Ecto neural progenitor cell (in vitro differentiated cells): ENCODE measurements at places on chromosomes 11 and 22.

GRCh38 chr22:25347752-25348102 lies 128.3 kb downstream of the CRYBB2 start:
- DNase-seq: no peak

GRCh38 chr11:20647976-20648565 lies 21.3 kb upstream of the NELL1 start:
- peak; percentile 59 for DNase-seq

GRCh38 chr22:20089977-20090729 lies 10.1 kb downstream of the DGCR8 start:
- no peak for DNase-seq

- DNase-seq: no peak
These were observed 134.3 kb downstream of the NECTIN1 start for GRCh38 chr11:119594639-119595249.

- no peak for DNase-seq
These were observed 298.4 kb upstream of the CADM1 start for GRCh38 chr11:115802641-115803040.

DNA sequence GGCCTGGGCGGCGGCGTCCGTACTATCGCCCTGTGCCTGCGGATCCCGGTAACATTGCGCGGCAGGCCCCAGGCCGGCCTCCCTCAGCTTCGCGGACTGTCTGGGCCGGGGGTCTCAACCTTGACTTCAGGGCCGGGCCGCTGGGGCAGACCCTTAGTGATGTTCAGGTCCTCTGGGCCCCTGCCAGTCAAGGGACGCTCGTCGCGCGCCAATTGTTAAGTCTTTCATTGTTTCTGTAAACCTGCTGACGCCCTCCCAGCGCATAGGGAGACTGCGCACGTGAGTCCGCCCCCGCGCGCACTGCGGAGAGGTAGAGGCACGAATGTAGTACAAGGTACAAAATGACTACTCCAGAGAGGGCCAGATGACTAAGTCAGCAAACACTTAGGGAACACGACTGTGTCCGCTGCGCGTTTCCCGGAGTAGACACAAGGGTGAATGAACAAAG lies 451 bp upstream of the HDHD5 start:
- no peak for DNase-seq

GRCh38 chr11:38332046-38332445 lies 1734.0 kb upstream of the RAG2 start:
- no peak for DNase-seq

- DNase-seq: no peak
These were observed 1.1 kb downstream of the IL18BP start for GRCh38 chr11:71999798-72000197.

- DNase-seq: no peak
These were observed 9.7 kb downstream of the PATE3 start for GRCh38 chr11:125797641-125798040.

- DNase-seq: no peak
These were observed 59.6 kb downstream of the ARHGEF12 start for GRCh38 chr11:120395778-120396177.

GRCh38 chr11:11480971-11481370 lies 127.9 kb upstream of the CSNK2A3 start:
- no peak for DNase-seq

DNA sequence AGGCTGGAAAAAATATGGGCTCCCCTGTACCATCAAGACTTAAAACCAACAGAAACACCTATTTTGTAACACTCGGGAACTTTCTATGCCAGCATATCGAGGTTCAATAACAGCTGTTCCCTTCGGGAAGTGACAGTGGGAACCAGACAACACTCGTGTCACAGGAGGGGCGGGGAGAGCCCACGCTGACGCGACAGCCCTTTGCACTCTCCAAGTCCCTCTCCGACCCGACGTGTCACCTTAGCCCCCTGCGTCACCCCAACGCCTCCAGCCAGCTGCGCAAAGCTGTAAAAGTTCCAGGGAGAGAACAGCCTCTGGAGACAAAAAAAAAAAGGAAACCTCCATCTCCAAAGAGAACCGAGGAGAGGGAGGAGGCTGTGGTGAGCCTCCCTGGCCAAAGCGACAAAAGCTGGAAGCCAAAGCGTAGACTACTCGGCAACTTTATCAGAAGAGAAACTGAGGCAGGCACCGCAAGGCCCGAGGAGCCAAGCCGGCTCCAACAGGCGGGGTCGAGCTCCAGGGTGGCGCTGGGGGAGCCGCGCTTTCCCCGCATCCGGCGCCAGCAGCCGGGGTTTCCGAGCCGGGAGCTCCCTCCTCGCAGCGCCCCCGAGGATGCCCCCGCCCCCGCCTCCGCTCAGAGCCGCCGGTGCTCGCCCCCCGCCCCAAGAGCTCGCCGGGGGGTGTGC lies 751 bp downstream of the ARFGAP3 start:
- no peak for DNase-seq

- DNase-seq: no peak
These were observed 55.2 kb downstream of the SC5D start for GRCh38 chr11:121347813-121348212.

- no peak for DNase-seq
These were observed 2.3 kb downstream of the NUDT8 start for GRCh38 chr11:67627441-67627811.

GRCh38 chr22:20240447-20240764 lies 27.7 kb downstream of the RTN4R start:
- no peak for DNase-seq

GRCh38 chr22:49345896-49346295 lies 481.8 kb downstream of the BRD1 start:
- DNase-seq: no peak

- DNase-seq: no peak
These were observed 50.9 kb downstream of the TTC28 start for GRCh38 chr22:28628766-28629165.

GRCh38 chr11:100726680-100727079 lies 39.6 kb downstream of the ARHGAP42 start:
- no peak for DNase-seq

DNA sequence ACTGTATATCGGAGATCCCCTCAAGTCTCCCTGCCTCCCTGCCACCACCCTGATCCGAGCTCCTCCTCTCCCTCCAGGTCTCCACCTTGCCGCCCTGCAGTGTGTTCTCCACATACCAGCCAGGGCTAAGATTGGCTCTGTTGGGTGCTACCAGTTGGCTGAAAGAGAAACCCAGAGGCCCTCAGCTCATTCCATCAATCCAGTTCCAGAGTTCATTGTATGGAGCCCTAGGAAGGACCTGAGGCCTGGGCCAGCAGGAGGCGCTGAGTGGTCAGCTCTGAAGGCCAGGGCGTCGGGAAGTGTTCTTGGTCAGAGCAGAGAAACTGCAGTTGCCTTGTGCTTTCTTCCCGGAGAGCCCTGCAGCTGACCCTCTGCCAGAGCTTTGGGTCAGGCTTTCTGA lies 2.2 kb upstream of the TOP3B start:
- DNase-seq: peak; percentile 73

DNA sequence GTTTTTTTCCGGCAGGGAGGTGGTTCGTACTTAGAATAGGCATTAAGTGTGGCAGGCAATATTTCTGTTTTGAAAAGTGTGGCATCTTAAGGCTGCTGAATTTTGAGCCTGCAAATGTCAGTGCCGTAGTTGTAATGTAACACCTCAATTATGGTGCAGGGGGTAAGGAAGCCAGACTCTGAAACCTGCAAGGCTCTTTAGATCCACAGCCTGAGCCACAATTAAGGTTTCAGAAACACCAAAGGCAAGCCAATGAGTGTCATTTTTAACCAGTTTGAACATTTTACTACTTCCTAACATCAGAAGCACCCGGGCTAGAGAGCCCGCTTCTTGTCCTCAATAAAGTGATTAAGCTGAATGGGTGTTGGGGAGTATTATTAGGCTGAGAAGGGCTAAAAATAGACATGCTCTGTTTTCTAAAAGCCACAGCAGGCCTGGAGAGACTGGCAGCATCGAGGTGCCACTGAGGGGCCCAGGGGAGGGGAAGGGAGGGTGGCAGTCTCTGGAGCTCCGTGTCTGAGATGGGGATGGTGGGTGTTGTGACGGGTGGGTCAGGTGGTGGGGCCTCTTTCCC lies 113.4 kb downstream of the ZBTB16 start:
- DNase-seq: no peak

- peak; percentile 88 for DNase-seq
These were observed 62.4 kb downstream of the NECTIN1 start for GRCh38 chr11:119666463-119667131.

- no peak for DNase-seq
These were observed 8.2 kb downstream of the TREH start for GRCh38 chr11:118671254-118671653.

GRCh38 chr11:116078101-116078591 lies 573.9 kb upstream of the CADM1 start:
- no peak for DNase-seq

DNA sequence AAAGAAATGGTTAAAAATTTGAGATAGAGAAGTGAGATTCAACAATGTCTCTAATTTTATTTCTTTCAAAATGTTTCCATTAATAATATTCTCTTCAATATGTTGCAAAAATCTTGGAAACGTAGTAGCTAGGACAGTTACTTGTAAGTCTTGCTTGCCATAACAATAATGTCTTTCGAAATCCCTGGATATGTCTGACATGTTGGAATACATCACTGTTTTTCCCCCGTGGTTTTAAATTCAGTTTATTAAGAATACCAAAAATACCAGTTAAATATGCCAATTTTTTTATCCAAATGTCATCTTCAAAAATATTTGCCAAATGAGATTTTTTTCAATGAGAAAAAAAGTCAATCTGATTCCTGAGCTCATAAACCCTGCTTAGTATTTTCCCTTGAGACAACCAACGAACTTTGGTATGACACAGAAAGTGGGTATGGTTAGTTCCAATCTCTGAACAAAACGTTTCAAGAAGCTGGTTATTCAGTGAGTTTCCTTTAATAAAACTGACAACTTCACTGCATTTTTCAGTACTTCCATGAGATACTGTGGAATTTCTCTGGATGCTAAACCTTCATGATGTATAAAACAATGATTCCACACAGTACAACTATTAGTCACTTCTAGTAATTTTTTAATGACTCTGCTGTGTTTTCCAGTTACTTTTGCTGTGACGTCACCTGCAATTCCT lies 36.7 kb upstream of the AMPD3 start:
- DNase-seq: no peak

- no peak for DNase-seq
These were observed 4.5 kb downstream of the RAC2 start for GRCh38 chr22:37239336-37240239.

- no peak for DNase-seq
These were observed 133.8 kb downstream of the SPATA19 start for GRCh38 chr11:133711545-133711944.

DNA sequence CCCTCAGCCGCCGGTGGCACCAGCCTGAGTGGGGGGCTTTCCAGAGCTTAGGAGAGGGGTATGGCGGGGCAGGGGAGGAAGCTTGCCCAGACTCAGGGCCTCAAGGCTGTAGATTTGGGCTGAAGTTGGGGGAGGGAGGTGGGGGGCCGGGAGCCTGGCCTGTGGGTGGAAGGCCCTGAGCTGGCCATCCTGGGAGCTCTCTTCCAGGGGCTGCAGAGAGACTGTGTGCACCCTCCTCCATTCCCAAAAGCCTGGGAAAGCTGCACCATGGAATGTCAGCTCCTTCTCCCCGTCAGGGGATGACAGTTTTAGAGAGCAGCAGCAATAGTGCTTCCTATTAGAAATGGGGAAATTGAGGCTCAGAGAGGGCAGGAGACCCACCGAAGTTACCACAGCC lies 1.0 kb downstream of the SYT12 start:
- DNase-seq: no peak

GRCh38 chr11:71238941-71239340 lies 13.4 kb downstream of the SHANK2 start:
- DNase-seq: no peak

DNA sequence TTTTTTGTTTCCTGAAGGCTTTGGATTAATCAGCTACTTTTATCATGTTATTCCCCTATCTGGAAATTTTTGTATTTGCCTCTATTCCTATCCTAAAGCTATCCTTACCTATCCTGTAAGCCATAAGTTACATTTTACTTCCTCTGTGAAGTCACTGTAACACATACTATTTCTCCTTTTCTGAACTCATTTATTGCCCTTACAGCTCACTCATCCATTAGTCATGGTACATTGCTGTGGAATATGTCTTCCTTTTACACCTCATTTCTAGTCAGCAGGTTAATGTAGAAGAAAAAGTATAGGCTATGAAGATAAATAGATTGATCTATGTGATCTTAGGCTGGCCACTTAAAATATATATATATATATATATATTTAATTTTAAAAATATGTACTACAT lies 28.0 kb downstream of the SWAP70 start:
- DNase-seq: no peak

GRCh38 chr11:112465433-112466024 lies 204.9 kb upstream of the PLET1 start:
- DNase-seq: no peak

DNA sequence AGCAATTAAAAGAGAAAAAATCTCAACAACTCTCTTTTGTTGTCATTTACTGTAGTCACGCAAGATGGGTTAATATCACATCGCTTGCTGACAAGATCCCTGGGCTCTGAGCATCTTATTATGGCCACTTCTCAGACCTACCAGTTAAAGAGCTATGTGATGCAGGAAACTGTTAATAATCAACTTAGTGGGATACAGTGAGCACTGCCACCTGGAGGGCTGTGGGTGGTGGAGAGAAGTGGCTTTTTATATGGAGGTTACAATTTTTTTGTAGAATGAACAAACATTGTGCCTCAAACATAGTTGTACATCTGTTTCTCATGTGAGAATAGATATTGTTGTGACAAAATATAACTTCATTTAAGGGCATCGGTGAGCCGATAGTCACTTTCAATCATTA lies 181.0 kb downstream of the TENM4 start:
- DNase-seq: no peak

- DNase-seq: no peak
These were observed 61.5 kb downstream of the SYN3 start for GRCh38 chr22:32996702-32997101.

DNA sequence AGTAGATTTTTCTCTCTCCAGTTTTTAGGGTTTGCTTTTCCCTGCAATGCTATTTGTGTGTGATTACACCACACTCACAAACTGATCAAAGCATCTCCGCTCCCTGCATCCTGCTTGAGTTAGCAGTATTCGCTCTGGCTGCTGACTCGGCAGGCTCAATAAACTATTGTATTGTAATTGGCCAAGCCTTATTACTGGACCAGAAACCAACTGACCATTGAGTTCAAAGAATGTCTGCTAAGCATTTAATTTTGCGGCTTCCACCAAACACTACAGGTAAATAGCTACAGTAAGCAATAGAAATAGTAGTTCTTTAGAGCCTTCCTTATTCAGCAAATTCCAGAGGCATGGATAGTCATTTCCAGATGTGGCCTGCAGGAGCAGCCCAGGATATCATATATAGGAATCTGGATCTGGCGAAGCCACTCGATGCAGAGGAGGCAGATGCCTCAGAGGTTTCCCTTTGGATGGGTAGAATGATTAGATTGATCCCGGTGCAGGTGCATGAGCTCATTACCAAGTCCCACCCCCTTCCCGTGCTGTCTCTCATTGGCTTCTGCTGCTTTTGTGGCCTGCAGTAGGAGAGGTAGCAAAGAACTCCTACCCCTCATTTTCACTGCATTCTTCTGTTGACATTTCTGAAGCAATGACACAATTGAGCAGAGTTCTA lies 77.3 kb downstream of the COMMD9 start:
- DNase-seq: no peak

GRCh38 chr22:31099386-31099785 lies 8.0 kb downstream of the SELENOM start:
- DNase-seq: no peak
